CD4-positive, alpha-beta T cell (primary cell): ENCODE measurements at places on chromosomes 13 and 19.

GRCh38 chr19:39193803-39194202, 3.0 kb upstream of the NCCRP1 start:
- peaks cover 31% of the 10 kb centered on the region for H3K27me3 ChIP-seq
- H3K4me1 ChIP-seq = peaks cover 25% of the 10 kb centered on the region
- H3K4me3 ChIP-seq = no peak overlapping the region

GRCh38 chr13:48851707-48852106, 124.0 kb upstream of the FNDC3A start:
- H3K4me3 ChIP-seq = no peak overlapping the region
- no peak for DNase-seq
- H3K4me1 ChIP-seq = no peaks in the 10 kb centered on the region
- no peaks in the 10 kb centered on the region for H3K36me3 ChIP-seq
- H3K27me3 ChIP-seq = no peaks in the 10 kb centered on the region

- no peak for DNase-seq
- H3K4me1 ChIP-seq = no peaks in the 10 kb centered on the region
- H3K36me3 ChIP-seq = no peaks in the 10 kb centered on the region
- H3K27ac ChIP-seq = no peak overlapping the region
- H3K4me3 ChIP-seq = no peak overlapping the region
Observed at GRCh38 chr13:34357435-34358232, 539.7 kb downstream of the RFC3 start.

- H3K4me1 ChIP-seq = peaks cover 99% of the 10 kb centered on the region
- H3K4me3 ChIP-seq = no peak overlapping the region
- DNase-seq = no peak
- H3K27ac ChIP-seq = no peak overlapping the region
- peaks cover 23% of the 10 kb centered on the region for H3K36me3 ChIP-seq
Observed at GRCh38 chr19:4372165-4373012, 28.0 kb downstream of the SH3GL1 start.

DNA sequence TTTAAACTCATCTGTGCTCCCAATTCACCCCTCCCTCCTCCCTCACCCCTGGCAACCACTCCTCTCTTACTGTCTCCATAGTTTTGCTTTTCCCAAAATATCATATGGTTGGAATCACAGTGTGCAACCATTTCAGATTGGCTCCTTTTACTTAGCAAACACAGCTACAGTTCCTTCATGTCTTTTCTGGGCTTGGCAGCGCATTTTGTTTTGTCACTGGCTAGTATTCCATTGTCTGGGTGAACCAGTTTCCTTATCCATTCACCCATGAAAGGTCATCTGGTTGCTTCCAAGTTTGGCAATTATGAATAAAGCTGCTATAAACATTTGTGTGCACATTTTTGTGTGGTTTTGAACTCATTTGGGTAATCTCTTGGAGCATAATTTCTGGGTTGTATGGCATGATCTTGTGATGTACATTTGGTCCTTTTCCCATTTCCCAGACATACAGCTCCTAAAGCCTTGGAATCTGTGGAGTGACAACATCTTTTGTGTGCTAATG, 23.9 kb upstream of the GAS6 start:
- H3K4me3 ChIP-seq = no peak overlapping the region
- no peaks in the 10 kb centered on the region for H3K36me3 ChIP-seq
- no peaks in the 10 kb centered on the region for H3K27me3 ChIP-seq
- H3K4me1 ChIP-seq = peaks cover 1% of the 10 kb centered on the region
- no peak overlapping the region for H3K27ac ChIP-seq
- DNase-seq = no peak
